Urinary bladder (tissue), 4 donors: ENCODE measurements at places on chromosomes 1 and 21. TPM values are rescaled to one million over a fixed set of nuclear protein-coding genes. Genes with fewer than 3 reads are reported as not detected.

The KCNE2 gene
- 0.13 TPM for polyA plus RNA-seq

The PRAMEF27 gene
- not detected for polyA plus RNA-seq

The CR2 gene
- polyA plus RNA-seq: 0.04 TPM

The C1orf74 gene
- polyA plus RNA-seq: 1.4 TPM

The OR6N2 gene
- not detected for polyA plus RNA-seq

The EDN2 gene
- 0.44 TPM for polyA plus RNA-seq

- no peak for DNase-seq
Measured at GRCh38 chr1:78032996-78033796, 12.6 kb upstream of the GIPC2 start.

- DNase-seq: no peak
Measured at GRCh38 chr21:34743831-34744230, 75.0 kb downstream of the CLIC6 start.

DNA sequence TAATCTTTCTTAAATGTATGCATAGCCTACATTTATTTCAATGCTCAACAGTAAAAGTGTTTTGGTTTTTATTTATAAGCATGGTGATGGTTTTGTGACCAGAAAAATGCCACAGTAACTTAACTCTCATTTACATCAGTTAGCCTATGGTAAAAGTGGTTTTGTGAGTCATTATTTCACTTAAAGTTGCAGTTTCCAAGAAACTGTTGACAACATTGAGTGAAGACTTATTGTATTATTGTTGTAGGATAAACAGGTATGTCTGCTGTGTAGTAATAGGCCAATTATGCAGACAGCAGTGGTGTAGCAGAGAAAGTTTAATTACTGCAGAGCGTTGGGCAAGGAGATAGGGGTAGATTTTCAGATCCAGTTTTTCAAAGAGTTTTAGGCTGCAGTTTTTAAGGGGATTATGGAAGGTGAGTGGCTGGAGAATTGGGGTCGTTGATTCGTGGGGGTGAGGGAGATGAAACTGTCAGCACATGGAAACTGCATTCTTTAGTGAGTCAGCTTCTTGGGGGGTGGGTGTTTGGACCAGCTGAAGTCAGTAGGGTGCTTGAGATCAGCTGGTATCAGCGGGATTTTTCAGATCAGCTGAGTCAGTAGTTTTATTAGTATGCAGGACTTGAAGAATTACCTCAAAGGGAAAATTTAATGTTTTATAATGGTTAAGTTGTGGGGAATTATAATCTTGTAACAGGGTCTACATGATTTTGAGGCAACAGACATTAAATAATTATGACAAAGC, 168.7 kb upstream of the FMN2 start:
- DNase-seq: no peak

DNA sequence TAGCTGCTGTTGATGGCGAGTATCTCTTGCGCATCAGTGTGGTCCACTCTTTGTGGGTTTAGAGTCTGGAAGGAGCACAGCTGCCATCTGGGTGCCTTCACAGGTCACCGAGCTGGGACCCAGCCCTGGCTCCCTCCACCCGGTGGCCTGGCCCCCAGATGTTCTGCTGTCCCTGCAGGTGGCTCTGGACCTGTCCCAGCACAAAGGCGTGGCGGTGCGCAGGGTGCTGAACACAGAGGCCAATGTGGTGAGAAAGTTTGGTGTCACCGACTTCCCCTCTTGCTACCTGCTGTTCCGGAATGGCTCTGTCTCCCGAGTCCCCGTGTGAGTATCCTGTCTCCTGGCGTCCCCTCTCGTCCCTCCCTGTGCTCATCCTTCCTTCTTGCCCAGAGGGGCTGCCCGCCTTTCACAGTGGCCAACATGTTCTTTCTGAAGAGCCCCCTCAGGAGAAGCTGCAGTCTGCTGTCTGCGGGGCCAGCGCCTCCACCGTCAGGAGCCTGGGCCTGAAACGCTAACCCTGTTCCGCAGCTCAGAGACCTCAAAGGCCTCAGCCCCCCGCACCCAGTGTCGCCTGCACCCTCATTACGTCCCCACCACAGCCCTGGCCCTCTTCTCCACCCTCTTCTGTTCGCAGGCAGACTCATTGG, 27.4 kb downstream of the QSOX1 start:
- DNase-seq: no peak

- DNase-seq: no peak
Measured at GRCh38 chr1:21337928-21338572, 47.8 kb upstream of the ECE1 start.

- DNase-seq: no peak
Measured at GRCh38 chr1:208002672-208003071, 91.7 kb upstream of the CD34 start.

- DNase-seq: no peak
Measured at GRCh38 chr1:222817529-222817928, 2.7 kb downstream of the DISP1 start.

- DNase-seq: no peak
Measured at GRCh38 chr21:32653326-32653901, 41.2 kb upstream of the CFAP298 start.

DNA sequence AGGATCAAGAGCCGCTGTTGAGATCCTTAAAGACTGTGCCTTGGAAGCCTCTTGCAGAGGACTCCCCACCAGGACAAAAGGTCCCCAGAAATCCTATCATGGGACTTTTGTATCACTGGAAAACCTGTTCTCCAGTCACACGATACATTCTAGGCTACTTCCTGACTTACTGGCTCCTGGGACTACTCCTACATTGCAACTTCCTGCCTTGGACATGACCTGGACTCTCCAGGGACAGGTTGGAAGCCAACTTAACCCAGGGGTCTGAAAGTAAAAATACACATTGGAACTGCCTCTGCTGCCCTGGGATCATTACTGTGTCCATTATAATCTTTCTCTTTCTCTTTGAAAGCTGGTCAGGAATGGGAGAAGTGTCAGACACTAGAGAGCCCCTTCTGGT, 9.9 kb downstream of the PIGV start:
- DNase-seq: no peak

DNA sequence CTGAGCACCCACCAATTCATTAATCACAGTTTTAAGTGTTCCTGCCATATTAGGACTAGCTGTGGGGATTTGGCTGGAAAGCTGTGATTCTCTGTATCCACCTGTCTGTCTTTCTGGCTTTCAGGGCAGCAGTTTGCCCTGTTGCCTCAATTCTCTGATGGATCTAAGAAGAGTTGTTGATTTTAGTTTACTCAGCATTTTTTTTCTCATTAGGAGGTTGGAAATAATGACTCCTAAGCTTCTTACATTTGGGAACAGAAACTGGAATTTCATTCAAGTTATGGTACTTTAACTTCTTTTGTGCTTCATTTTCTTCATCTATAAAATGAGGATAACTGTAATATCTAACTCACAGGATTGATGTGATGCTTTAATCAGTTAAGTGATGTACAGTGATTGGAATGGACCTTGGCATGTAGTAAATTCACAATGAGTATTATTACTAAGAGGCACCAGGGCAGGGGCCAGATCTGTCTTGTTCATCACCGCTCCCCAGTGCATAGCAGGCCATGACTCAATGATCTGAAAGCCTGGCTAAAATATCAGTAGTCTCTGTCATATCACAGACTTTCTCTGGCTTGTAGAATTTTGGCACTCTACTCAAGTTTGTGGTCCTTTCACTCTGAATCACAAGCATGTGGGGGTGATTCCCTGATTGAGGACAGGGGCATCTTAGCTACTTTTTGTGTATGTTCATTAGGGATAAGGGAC, 51.4 kb upstream of the GREM2 start:
- no peak for DNase-seq

- DNase-seq: no peak
Measured at GRCh38 chr1:207319199-207319598, 2.3 kb upstream of the CD55 start.

GRCh38 chr1:6269720-6270400, 9.0 kb upstream of the GPR153 start:
- no peak for DNase-seq
